ENCODE measurements at places on chromosomes 7 and 10. TPM values are rescaled to one million over a fixed set of nuclear protein-coding genes. Genes with fewer than 3 reads are reported as not detected.

Gene LLCFC1
- not detected for total RNA-seq

GRCh38 chr7:77416621-77417371, 647 bp upstream of the GSAP start:
- no peaks in the 10 kb centered on the region for H3K27me3 ChIP-seq
- no peak overlapping the region for H3K27ac ChIP-seq
- H3K36me3 ChIP-seq = no peaks in the 10 kb centered on the region
- DNase-seq = no peak

- H3K4me1 ChIP-seq = peaks cover 14% of the 10 kb centered on the region
- no peak overlapping the region for H3K4me3 ChIP-seq
- no peaks in the 10 kb centered on the region for H3K27me3 ChIP-seq
- H3K27ac ChIP-seq = no peak overlapping the region
- DNase-seq = no peak
Measured at GRCh38 chr10:34272316-34272715, 542.8 kb downstream of the PARD3 start.

DNA sequence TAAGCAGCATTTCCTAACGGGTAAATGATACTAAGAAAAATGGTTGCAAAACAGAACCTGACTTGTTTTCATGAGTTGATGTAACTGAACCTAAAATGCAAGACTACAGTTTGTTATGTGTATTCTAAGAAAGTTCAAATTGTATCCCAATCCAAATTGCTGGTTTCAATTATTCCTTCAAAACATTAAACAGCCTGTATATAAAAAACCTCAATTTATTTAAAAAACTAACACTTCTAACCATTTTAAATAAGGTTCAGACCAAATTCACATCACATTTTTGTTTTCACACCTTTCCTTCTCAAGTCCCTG, 80.9 kb downstream of the LRRC17 start:
- H3K27me3 ChIP-seq = no peaks in the 10 kb centered on the region
- DNase-seq = no peak
- no peak overlapping the region for H3K4me3 ChIP-seq
- H3K27ac ChIP-seq = no peak overlapping the region
- no peaks in the 10 kb centered on the region for H3K36me3 ChIP-seq
- no peaks in the 10 kb centered on the region for H3K4me1 ChIP-seq

DNA sequence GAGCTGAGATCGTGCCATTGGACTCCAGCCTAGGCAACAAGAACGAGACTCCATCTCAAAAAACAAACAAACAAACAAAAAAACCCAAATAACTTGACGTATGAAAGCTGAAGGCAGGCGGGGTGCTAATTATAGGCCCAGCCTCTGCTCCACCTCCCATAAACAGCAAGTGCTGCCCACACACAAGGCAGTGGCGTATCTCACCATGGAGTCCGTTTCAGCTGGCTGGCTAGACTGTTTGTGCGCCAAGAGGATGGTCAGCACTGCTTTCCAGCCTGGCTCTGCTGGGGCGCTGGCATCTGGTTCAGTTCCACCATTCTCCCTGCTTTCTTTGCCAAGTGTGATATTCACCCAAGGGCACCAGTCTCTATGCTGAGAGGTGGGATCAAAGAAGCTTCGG, 29.1 kb downstream of the ZC3HC1 start:
- H3K27ac ChIP-seq = no peak overlapping the region
- H3K27me3 ChIP-seq = no peaks in the 10 kb centered on the region
- H3K4me1 ChIP-seq = peaks cover 19% of the 10 kb centered on the region

DNA sequence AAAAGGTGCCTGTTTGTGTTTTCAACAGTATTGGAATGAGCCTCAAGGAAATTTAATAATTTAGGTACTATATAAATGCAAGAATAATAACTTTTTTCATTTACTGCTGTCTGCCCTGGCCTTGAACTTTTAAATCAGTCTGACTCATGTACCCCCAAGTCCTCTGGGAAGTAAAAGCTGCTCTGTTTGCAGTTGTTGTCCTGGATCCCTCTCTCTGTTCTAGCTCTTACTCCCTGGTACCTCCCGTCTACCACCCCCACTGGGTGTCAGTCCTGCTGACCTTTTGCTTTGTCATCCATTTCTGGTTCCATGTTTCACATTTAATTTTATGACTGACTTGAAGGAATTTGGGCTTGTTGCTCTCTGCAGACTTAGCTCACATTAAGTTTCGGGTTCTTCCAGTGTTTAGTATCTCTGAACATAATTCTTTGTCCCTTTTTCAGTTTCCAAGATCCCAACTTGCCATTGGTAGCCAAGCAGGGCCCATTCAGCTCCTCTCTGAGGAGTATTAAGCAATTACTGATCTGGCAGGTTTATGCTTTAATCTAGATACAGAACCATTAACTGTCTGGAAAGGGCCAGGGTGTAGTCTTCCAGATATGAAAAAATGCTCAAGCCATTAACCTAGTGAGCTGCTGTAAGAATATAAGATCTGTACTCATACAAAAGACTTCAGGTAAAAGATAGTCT, 208.7 kb upstream of the FAM3C start:
- H3K4me1 ChIP-seq = peaks cover 15% of the 10 kb centered on the region
- H3K4me3 ChIP-seq = no peak overlapping the region
- peaks cover 4% of the 10 kb centered on the region for H3K27me3 ChIP-seq

Gene BMI1
- 44.0 TPM for total RNA-seq

DNA sequence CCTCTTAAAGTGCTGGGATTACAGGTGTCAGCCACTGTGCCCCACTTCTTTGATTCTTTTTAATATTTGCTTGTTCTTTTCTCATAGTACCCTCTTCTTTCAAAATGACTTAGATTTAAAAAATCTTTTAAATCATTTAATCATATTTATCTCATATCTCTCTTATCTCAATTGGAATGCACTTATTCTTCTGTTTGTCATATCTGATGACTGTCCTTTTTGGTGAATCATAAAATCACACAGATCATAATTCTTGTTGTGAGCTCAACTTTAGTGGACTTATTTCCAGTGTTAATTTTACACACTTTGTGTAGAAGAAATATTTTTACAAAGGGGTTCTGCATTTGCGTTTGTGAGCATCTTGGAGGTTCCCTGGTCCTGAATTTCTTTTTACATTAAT, 220.3 kb upstream of the SLC26A5 start:
- peaks cover 10% of the 10 kb centered on the region for H3K4me1 ChIP-seq
- H3K36me3 ChIP-seq = no peaks in the 10 kb centered on the region
- no peaks in the 10 kb centered on the region for H3K27me3 ChIP-seq
- DNase-seq = no peak
- H3K4me3 ChIP-seq = no peak overlapping the region
- H3K27ac ChIP-seq = no peak overlapping the region

Gene TNS3
- 44.0 TPM for total RNA-seq

Gene HOXA3
- 0.50 TPM for total RNA-seq

Gene MMRN2
- total RNA-seq = 0.90 TPM
